ENCODE measurements at places on chromosomes 12 and 14.
A peak's percentile ranks its signal among the peaks of the same experiment; 100 is the strongest.

- no peak for DNase-seq
These were observed 112.7 kb downstream of the SCARB1 start for GRCh38 chr12:124750787-124751471.

DNA sequence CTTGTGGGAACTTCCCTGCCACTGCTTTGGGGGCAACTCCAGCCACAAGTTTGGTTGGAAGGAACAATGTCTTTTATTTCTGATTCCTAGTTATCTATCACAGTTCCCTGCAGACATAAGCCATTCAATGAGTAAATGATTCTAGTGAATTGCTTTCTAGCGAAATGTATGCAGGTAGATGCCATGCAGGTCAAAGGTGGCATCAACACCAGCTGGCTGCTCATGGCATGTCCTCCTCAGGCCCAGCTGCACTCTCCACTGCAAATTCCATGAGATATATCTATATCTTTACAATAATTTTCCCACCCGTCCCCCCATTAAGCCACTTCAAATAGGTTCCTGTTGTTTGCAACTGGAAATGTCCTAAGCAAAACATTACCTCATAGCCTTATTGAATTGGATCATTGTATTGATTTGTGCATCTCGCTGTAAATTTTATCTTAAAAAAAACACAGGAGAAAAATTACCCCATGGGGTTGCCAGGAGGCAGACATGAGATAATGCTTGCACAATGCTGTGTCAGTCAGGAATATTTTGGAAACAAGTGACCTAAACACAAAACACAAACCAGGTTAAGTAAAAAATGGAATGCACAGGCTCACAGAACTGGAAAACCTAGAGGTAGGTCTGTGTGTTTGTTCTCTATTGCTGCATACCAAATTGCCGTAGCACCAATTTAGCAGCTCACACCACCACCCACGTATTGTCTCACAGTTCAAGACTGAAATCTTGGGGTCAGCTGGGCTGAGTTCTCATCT is 32.8 kb upstream of the TXNRD1 start:
- no peak for DNase-seq

- DNase-seq = no peak
These were observed 80.4 kb downstream of the LIN7A start for GRCh38 chr12:80857311-80857710.

GRCh38 chr14:68805414-68805813 is 12.5 kb upstream of the ZFP36L1 start:
- no peak for DNase-seq

GRCh38 chr14:75278422-75279152 is at the start of gene FOS:
TSS of gene FOS (plus strand) at chr14:75278828. CDS start at chr14:75278983, 155 bp downstream.
- peak; percentile 91 for DNase-seq
